ENCODE measurements at places on chromosomes 6 and 20.

GRCh38 chr20:8094415-8094818 is 37.6 kb upstream of the PLCB1 start:
- DNase-seq: no peak

DNA sequence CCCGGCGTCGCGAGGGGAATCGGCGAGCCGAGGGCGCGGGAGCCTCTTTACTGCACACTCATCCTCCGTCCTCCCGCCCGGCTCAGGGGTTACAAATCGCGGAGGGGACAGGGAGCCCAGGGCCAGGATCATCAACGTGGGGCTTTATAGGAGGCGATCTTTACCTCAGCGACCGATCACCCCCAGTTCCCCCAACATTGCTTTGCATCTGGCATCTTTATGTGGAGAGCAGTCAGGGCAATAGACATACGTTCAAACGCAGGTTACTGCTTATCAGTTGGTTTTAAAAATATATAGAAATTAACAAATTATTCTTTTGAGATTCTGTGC is 634 bp downstream of the HSF2 start:
- DNase-seq: no peak

GRCh38 chr6:16533721-16534136 is 227.5 kb downstream of the ATXN1 start:
- no peak for DNase-seq

DNA sequence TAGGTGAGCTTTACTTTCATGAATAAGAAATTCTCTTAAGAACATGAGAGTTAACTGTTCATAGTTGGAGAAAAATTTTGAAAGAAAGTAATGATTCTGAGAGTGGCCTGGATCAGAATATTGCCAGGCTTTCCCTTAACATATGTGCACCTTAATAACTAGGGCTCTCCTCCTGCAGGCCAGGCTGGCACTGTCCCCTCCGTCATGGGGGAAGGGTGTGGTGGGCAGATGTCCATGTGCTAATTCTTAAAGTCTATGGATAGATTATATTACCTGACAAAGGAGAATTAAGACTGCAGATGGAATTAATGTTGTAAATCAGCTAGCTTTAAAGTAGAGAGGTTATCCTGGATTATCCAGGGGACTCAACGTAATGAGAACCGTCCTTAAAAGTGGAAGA is 10.9 kb upstream of the KLHL32 start:
- DNase-seq: no peak

DNA sequence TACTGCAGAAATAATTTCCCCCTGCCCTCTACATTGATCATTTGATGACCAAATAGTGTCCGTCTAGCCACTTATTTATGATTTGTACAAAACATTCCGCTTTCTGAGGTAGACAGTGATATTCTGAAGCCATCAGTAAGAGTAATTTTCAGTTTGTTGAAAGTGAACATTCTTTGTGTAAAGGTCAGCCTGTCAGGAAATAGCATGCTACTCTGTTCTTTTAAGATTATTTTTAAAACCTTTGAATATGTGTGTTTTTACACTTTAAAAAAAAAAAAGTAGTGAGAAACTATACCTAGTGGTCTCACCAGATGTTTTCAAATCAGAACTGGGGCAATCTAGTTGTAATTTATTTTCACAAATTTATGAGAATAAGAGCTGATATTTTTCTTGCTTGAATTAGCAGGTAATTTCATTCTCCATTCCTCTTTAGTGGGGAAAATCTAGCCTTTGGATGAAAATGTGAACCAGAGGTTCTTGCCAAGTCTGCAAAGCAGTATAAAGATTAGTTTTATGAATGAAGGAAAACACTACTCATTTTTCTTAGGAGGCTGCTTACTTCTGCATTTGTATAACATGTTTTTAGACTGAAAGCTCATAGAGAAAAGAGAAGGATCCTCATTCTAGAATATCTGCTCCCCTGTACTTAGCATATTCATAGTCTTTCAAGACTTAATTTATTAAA is 12.1 kb upstream of the REV3L start:
- DNase-seq: no peak

- DNase-seq: no peak
These were observed 233.6 kb upstream of the SOX4 start for GRCh38 chr6:21359926-21360325.

DNA sequence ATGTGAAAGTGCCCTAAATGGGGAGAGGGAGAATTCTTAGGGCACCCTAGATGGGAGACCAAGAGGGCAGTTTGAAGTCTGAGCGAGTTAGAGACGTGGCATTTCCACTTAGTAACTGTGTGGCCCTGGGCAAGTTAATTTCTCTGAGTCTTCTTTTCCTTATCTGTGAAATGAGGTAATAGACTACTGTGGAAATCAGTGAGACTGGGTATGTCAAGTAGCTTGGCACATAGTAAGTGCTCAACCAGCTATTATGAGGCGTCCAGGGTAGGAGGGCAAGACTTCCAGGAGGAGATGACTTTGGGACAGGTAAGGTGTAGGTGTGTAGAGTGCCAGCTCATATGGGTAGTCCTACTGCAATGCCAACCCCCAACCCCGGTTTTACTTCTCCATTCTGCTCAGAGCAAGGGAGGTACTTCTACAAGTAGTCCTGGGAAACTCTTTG is 770 bp downstream of the KIF3B start:
- DNase-seq: no peak

GRCh38 chr6:83889621-83890020 is 30.1 kb downstream of the CYB5R4 start:
- DNase-seq: no peak

- no peak for DNase-seq
These were observed 218.3 kb upstream of the CST7 start for GRCh38 chr20:24730750-24731149.

DNA sequence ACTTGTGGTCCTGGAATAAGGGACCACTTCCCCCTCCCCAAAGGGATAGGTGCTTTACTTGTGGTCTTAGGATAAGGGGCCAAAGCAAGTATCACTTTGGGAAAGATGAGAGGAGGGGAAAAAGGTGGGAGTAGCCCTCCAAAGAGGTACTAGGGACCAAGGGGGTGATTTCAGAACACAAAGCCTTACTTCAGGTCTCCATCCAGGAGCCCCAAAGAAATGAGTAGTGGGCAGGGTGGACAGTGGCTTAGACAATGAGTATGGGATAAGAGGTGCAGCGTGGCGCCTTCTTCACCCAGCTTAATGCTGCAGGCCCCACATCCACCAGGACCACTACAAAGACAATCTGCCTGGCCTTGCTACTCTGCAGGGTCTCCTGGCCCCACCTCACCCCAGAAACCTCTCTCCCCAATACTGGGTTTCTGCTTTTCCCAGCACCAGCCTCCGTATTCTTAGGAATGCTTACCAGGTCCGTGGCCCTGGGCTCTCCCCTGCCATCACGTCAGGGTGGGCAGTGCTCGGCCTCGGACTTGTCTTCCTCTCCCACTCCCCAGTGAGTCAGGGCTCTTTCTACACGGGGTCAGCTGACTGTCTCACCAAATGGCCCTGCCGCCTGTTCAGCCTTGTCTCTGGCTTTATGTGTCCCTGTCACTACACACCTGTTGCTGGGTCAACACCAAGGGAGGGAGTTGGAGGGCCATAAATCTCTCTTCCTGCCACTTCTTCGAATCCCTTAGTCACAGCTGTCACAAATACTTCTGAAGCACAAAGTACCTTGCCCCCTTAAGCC is 3.1 kb downstream of the NNAT start:
- DNase-seq: no peak

- DNase-seq: no peak
These were observed 229.2 kb downstream of the EPM2A start for GRCh38 chr6:145506136-145506535.

GRCh38 chr6:72419966-72420365 is 201.9 kb upstream of the KCNQ5 start:
- DNase-seq: no peak

GRCh38 chr6:125251516-125252220 is 50.1 kb downstream of the HDDC2 start:
- no peak for DNase-seq

GRCh38 chr6:27893059-27893835 is 18.9 kb downstream of the OR2B2 start:
- peak; percentile 65 for DNase-seq

All from stimulated activated CD4-positive, alpha-beta T cell treated with anti-CD3 and anti-CD28 coated beads, TNF-alpha, amount 100 ng/mL, for 24 hours (primary cell).